ENCODE measurements at places on chromosomes 2 and 18.

DNA sequence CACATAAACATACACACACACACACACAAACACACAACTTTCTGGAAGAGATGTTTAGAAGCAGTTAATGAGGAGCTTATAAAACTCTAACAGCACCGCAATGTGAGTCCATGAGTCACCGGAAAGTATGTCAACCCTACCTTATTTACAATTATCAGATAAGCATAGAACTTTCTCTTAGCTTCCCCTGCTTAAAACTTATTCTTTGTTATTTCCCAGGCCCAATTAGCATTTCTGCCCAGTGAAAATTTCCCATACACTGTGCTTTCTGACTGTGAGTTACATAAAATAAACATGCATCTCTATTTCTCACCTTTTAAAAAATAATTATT, 737.6 kb downstream of the LRP1B start:
- no peak for DNase-seq

DNA sequence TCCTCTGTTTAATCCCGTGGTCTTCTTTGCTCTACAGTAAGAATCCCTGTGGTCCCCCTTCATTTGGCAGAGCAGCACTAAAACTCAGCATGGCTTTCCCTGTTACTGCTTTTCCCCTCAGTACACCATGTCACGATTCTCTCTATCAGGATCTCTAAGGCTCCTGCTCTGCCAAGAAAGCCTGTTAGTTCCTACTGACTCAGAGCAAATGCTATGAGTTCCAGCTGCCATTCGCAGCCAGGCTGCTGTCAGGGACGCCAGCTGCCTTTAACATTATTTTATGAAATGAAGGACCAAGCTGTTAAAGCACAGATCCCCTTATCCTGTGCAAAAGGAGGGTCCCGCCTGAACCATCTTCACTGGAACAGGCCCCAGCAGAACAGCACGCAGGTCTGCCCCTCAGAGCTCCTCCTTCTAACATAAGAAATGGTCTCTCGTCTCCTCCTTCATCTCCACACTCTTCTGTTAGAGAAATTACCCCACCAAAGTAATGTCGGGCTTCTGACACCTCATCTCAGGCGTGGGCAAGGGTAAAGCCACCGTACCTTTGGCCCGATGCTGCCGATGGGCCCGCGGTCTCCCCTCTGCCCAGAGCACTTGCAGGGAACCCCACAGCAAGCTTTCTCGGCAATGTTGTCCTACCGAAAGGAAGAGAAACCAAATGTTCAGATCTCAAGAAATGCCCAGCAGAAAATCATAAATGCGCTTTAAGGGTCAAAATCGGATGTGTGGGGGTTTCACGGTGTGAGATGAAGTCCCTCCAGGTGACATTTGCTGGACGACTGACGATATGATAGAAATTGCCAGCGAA, 52.6 kb downstream of the COL6A3 start:
- DNase-seq: no peak

DNA sequence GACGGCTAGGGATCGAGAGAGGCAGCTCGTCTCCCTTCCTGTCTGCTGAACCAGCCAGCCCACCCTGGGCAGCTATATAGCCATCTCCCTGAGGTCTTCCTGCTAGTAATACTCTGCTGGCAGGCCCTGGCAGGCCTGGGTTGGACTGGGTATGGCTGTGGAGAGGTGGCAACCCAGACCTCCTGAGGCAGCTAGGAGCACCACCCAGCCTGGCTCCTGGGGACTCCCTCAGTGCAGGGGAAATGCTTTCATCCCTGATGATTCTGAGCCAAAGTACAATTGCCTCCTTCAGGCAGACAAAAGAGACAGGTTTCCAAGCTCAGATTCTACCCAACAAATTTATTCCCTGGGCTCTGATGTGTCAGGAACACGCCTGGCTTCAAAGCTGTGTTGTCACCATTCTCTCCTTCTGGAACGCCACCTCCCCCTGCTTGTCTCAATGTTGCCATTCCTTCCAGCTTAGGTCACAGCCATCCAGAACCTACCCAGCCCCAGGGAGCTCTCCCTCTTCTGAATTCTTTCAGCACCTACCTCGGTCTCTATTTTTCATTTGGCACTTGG, 4.7 kb upstream of the DNAJB2 start:
- no peak for DNase-seq

DNA sequence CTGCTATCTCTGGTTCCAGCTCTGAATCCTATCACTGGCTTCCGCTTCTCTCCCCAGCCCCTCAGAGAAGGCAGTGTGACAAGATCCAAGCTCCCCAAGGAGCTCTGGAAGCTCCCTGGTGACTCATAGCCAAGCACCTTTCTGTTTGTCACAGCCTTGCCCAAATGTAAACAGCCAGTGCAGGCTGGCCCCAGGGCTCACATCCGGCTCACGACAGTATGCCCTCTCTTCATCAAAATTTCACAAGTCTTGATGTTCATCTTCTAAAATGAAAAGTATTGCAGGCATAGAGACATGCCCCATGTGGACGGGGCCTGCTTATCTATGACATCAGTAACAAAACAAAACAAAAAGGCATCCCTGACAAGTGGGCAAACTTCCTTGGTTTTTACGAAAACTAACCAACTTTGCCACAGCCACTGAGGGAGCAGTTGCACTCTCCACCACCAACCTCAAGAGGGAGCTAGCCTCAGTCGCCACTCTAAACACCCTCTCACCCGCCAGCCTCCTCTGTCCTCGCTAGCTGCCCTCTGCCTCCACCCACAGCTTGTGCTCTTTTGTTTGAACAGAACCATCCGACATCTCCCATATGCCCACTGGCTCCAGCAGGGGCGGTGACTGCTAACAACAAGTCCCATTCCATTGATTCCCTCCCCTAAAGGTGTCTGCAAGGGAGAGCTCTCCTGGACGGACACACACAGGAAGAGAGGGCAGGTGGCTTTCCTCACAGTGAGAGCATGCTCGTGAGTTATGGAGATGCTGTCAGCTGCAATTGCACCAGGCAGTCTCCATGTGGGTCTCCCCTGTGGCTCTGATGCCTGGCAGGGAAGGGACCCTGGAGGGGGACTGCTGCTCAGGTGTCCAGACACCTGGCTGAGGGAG, 71.0 kb upstream of the DAPL1 start:
- no peak for DNase-seq

- DNase-seq: no peak
Observed at GRCh38 chr2:16073921-16074425, 133.6 kb downstream of the MYCN start.

- DNase-seq: no peak
Observed at GRCh38 chr18:58592223-58593214, 36.4 kb downstream of the ALPK2 start.

GRCh38 chr2:55718165-55719008, 24.7 kb upstream of the PNPT1 start:
- DNase-seq: no peak

DNA sequence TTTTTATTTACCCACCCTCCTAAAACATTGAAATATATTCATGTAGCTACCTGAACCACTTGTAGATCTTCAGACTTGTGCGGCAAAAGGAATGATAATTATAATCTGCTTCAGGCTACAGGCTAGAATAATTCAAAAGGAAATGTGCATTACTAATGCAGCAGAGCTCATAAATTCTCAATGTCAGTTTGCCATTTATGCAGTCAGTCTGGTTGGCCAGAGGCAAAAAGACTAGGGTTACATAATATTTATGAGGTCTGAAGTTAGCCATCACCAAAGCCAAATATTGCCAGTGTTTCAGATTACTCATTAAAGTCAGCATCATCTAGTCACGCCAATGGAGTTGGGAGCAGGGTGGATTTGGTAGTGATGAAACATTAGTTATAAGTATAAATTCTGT, 38.9 kb downstream of the METAP1D start:
- DNase-seq: no peak

DNA sequence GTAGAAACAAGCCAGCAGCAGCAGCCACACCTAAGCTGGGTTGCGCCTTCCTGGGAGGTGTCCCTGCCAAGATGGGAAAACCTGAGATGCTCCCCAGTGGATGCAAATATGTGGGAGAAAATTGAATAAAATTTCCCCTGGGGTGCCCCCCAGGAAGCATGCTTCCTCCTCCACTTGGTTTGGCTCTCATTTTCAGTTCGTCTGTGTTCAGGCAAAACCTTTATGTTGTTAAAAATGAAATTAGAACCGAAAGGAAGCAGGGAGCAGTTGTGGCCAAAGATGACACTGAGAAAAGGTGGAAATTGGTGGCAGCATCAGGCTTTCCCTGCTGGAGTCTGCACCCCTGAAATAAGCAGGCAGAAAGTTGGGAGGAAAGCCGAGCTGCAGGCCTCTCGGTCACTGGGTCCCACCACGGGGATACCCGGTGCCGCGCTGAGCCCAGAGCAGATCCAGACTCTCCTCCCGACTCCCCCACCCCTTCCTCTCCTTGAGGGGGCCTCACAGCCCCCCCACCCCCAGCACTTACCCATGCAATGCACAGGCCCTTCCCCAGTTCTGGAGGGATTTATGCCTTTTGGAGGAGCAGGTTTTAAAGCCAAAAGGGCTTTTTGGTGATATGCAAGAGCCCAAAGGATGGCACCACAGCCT, 267.7 kb upstream of the SPRED2 start:
- no peak for DNase-seq

DNA sequence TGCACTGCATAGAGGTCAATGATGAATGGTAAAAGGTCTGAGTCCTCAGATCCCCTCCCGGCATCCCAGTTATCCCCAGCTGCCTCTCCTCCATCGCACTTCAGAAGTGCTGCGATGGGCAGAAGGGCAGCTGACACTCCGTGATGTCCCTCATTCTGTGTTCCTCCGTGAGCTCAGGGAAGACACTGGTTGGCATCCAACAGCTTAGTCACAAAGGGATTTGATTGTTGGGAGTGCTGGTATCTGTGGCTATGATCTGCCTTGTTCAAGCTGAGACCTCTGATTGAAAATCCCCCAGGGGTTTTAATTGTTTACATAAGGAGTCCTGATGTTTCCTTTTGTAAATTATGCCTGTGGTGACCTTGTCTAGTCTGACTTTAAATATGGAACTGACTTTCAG, 19.0 kb upstream of the SAG start:
- DNase-seq: no peak

DNA sequence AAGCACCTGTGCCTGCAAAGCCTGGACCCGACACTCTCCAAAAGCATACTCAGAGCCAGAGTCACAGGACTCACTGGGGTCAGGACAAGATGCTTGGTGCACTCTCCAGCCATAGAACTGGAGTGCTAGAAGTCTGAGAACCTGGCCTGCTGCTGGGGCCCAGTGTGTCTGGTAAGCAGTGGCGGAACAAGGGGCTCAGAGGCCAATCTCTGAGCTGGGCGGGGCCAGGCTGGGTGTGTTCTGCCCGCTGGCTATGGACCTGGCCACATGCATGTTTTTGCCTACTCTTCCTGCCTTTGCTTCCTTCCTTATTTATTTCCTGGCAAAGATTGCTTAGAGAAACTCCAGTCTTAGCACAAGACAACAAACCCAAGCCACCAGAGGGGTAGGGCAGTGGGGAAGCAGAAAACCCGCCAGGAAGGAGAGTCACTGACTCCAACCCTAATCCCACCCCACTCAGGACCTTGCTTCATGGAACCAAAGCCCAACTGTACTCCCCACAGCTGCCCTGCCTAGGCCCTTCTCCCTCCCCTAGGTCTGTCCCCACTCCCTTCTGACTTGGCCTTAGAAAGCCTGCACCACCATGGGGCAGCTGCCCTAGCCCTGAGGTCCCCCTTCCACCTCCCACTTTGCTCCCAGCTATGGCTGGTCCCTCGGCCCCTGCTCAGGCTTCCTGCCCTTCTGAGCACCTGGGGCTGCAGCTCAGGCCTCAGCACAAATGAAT, 315.5 kb downstream of the CELF4 start:
- no peak for DNase-seq

GRCh38 chr2:230684270-230685168, 28.1 kb upstream of the CAB39 start:
- DNase-seq: no peak

GRCh38 chr18:59719544-59720181, 22.4 kb upstream of the CCBE1 start:
- no peak for DNase-seq

DNA sequence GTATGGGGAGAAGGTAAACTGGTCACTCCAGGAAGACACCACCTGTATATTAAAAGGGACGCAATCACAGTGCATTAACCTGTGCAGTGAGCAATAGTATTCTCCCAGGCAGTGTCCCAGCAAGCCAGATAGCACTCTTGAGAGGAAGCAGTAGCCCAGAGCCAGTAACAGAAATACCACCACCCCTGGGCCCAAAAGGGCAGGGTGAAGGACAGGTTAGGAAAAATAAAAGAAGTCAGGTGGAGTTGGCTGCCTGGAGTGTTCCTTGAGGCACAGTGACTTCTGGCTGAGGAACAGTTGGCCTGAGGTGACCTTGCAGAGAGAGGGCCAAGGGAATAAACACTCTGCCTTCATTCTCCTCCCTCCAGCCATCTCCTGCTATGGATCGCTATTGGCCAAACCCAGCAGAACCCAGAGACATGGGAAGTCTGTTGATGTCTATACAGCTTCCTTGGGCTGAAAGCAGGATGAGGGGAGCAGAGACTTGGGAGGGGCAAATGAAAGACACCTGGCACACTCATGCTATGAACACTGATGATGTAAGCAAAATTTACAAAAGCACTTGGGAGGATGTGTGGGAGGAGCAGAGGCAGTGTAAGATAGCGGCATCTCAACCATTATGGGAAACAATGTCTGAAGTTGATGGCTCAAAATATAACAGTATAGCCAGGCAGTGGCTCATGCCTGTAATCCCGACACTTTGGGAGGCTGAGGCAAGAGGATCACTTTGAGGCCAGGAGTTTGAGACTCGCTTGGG, 7.5 kb downstream of the C18orf32 start:
- DNase-seq: no peak

DNA sequence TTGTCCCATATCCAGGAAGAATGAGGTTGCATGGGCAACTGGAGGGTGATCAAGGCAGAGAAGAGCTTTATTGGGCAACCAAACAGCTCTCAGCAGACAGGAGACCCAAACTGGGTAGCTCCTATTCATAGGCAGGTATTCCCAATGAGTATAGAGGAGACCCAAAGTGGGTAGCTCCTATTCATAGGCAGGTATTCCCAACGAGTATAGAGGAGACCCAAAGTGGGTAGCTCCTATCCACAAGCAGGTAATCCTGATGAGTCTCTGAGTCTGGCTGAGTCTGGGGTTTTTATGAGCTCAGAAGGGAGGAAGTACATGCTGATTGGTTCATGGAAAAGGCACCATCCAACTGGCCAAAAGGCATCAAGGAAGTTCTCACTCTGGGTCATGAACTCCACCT, 5.3 kb upstream of the GORASP2 start:
- DNase-seq: no peak

GRCh38 chr2:20834331-20834730, 11.4 kb upstream of the LDAH start:
- no peak for DNase-seq

DNA sequence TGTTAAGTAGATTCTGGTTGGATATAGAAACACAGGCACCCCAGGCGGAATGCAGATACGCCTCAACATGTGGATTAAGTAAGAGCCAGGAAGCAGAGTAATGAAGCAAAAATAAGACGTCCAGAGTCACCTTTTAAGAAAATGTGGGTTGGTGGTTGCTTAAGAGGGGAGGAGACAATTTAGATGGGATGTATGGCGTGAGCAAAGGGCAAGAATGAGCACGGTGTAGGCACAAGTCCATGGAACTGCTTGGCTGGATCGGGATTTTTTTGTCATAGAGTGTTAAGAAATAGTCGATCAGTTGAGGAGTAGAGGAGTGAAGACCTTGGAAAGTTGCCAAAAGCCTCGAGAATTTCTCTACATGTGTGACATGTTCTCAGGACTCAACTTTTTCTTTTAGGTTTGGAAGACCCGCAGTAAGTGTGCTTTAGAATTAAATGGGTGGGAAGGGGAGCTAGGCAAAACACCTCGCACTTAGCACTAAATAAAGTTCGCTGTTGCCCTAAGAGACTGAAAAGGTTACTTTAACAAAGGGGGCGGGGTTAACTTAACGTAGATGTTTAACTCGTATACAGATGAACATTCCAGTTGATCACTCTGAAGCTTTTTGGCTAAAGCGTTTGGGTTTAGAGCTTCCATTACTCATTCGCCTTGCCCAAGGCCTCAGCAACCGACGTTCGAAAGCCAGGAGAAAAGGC, 716 bp upstream of the SLC39A10 start:
- DNase-seq: no peak

All from cortex of kidney (tissue), 1 donor.